Activated CD4-positive, alpha-beta T cell treated with anti-CD3 and anti-CD28 coated beads, Interleukin-2, amount 50 U/mL, for 1 hour (primary cell): ENCODE measurements at places on chromosomes 7 and 10.
A peak's percentile ranks its signal among the peaks of the same experiment; 100 is the strongest.

DNA sequence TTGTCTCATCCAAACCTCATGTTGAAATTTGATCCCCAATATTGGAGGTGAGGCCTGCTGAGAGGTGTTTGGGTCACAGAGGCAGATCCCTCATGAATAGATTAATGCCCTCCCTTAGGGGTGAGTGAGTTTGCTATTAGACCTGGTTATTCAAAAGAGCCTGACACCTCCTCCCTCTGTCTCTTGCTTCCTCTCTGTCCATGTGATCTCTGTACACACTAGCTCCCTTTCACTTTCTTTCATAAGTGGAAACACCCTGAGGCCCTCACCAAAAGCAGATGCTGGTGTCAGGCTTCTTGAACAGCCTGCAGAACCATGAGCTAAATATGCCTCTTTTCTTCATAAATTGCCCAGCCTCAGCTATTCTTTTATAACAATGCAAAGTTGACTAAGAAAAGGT is 447.1 kb downstream of the MDFIC start:
- DNase-seq: no peak

DNA sequence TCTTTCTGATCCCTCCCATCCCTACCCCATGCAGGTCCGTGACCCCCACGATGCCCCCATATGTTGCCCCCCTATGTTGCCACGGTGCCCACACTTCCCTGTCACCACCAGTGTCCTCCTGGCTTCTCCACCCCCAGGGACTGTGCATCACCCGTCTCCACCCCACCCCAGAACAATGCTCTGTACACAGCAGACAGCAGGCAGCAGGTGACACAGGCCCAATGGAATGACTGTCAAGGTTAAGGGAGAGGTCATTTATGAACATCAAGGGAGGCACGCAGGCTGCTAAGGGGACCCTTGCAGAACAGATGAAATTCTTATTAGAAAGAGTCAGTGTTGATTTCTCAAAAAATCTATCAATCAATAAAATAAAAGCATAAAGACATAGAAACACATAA is 71.5 kb downstream of the PARP12 start:
- no peak for DNase-seq

DNA sequence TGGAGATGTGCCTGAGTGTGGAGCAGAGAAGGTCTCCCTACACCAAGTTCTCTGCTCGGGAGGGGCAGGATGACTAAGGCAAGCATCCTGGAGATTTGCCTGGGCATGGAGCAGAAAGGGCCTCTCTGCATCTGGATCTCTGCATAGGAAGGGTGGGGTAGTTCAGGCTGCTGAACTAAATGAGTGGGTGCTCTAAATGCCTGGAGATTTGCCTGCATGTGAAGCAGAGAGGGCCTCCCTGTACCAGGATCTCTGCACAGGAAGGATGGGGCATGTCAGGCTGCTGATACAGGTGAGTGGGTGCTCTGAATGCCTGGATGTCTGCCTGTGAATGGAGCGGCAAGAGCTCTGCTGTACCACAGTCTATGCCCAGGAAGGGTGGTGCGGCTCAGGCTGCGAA is 680.7 kb downstream of the SUGCT start:
- DNase-seq: no peak

DNA sequence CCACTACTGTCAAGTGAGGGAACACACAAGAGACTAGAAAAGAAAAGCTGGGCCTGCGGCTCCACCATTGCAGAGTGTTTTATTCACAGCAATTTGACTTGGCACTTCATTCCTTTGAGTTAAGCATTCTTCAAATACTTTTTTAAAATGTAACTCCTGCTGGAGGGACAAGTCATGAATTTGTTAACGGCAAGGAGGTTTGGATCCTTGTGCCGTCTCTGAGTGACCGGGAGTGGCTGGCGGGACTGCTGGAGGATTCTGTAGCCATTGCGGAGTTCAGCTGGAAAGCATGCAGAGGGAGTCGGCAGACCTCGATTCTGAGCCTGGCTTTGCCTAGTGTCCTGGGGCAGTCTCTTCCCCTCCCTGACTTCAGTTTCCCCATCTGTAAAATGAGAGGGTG is 9.8 kb downstream of the HSPA12A start:
- no peak for DNase-seq

- DNase-seq: no peak
Measured at GRCh38 chr7:32223071-32223650, 153.0 kb upstream of the PDE1C start.

DNA sequence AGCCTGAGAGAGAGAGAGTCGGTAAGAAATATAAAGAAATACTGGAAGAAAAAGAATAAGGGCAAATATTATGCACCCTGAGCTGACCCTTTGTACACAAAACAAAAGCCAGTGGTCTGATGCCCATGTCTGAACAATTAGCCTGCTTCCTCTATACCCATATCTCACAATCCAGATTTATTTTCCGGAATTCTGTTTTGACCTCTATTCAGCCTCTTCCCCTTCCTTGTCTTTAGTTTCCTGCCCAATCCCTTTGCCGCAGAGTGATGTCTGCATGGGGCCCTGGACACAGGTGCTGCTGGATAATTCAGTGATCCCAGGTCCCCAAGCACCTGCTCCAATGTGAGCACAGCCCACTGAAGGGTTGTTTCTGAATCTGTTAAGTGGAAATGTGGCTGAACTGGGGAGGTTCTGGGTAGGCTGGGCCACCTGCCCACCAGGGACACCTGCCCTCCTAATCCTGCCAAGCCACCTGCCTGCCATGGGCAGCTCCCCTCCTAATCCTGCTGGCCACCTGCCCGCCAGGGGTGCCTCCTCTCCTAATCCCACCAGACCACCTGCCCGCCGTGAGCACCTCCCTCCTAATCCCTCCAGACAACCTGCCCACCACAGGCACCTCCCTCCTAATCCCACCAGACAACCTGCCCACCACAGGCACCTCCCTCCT is 23.0 kb downstream of the ADGRA1 start:
- DNase-seq: no peak

DNA sequence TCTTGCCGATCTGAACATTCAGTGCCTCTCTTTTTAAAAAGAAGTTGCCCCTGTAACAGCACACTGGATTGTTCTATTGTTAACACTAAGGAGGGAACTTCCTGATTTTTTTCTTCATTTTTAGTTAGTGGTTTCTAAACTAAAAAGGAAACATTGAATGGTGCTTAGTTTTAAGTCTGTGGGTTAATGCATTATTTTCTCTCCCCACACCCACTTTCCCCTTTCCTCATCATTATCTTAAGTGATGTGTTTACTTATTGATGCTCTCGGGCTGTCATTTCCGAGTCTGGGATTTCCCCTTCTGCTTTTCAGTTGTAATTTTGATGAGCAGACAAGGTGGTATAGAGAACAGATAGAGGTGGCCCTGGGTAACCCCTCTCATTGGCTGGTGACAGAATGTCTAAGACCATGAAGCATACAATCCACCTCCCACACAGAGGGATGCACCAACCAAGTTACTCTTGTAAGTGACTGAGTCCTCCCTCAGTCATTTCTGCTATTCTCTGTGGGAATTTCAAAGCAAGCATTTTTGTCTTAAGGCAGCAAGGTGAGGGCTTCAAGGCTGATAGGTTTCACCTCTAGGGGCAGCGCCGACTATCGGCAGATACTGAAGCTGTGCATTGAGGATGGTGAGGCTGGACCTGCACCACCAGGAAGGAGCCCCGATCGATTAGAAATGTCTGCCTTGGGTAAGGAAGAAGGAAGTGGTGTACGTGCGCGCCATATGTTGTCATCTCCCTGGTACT is 49.5 kb downstream of the CHN2 start:
- peak; percentile 4 for DNase-seq

- no peak for DNase-seq
Measured at GRCh38 chr10:356452-356851, 221.2 kb downstream of the ZMYND11 start.

DNA sequence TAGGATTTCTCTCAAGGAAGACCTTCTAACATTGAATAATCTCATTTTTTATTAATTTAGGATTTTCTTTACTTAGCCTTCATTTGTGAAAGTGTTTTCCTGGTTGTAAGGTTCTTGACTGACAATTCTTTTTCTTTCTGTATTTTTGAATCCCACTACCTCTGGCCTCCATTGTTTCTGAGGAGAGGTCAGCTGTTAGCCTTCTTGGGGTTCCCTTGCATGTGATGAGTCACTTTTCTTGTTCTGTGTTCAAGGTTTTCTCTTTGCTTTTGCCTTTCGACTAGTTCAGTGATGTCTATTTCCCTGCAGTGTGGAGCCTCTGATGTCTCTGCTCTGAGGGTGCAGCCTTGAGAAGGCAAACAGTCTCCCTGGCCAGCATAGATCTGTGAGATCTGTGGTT is 304.1 kb upstream of the ZNF32 start:
- no peak for DNase-seq

DNA sequence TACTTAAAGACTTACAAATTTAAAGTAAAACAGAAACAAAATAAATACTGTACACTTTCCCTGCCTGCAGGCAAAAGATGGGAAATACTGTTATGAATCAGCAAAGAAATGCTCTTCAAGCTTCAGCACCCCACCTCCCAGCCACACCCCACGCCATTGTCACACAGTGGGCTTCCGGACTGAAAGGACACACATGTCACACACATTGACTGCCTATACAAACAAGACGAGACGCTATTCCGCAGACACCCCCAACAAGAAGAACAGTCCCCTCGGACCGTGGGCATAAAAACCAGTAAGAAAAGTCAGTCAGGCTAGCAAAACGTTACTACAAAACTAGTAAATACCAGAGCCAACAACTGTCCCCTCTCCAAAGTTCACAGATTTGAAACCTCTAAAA is 22.2 kb upstream of the PARP12 start:
- peak; percentile 21 for DNase-seq

GRCh38 chr7:90655566-90655965 is 59.4 kb downstream of the CDK14 start:
- no peak for DNase-seq

GRCh38 chr7:2105917-2106316 is 126.8 kb downstream of the MAD1L1 start:
- DNase-seq: no peak

- no peak for DNase-seq
Measured at GRCh38 chr7:87057210-87057609, 2.2 kb downstream of the ELAPOR2 start.
